ENCODE measurements at places on chromosomes 11 and 22.

DNA sequence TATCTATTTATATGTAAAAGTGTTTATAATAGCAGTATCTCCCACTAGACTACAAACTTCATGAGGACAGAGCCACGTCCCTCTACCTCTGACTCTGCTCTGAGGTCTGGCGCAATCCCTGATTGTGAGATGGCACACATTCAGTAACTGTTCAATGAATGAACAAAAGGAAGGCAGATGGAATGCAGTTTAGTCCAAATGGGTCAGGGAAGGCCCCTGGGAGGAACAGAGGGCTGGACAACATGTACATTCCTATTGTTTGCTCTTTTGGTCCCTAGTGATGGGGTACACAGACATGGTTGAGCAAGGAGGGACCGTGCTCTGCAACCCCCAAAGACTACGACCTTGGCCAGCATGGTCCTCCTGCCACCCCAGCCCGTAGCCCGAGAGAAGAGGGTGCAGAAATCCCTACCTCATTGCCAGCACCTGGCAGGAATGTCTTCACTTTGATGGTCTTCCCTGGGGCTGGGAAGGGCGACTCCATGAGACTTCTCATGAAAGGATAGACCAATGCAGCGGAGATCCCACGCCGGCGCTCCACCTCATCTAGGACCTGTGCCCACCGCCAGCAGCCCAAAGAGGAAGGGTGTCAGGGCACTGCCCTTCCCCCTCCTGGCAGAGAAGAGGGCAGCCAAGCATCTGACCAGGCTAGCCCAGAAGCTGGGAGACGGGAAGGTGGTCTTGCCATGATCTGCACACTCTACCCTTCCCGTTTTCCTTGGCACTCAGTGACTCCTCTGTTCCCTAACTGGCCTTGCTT lies 24.3 kb downstream of the RPL27A start:
- no peak for DNase-seq

- DNase-seq = peak; percentile 79
These were observed 35.6 kb upstream of the TPBGL start for GRCh38 chr11:75204685-75205563.

DNA sequence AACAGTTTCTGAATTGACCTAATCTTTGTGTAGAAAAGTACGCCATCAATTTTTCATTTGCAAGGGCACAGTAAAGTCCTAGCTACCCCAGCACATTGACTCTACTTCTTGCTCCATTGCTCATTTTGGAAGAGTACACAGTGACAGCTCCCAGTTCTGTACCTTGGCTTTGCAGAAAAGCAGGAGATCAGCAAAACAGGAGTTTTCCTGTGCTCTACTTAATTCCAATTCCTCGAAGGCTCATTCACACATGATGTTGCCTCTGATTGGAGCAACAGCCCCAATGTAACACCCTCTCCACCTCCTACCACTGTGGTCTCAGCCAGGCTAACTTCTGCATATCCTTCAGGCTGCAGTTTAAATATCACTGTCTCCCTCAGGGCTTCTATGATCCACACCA lies 118.7 kb downstream of the PAX6 start:
- no peak for DNase-seq

DNA sequence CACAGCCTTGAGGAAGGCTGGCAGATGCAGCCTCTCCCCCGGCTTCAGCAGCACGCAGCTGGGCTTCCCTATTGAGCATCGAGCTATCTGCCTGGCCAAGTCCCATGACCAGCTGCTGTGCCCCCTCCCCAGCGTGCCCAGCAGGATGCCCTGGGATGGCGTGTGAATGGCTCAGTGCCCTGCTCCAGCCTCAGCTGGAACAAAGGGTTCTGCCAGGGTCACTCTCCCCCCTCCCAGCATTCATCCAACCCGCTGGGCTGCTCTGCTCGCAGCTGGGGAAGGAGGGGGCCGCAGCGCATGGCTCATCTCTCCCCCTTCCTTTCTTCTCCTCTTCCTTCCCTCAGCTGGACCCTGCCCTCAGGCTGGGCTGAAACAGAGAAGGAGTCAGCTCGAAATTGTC lies 14.5 kb downstream of the LRP4 start:
- DNase-seq = no peak

DNA sequence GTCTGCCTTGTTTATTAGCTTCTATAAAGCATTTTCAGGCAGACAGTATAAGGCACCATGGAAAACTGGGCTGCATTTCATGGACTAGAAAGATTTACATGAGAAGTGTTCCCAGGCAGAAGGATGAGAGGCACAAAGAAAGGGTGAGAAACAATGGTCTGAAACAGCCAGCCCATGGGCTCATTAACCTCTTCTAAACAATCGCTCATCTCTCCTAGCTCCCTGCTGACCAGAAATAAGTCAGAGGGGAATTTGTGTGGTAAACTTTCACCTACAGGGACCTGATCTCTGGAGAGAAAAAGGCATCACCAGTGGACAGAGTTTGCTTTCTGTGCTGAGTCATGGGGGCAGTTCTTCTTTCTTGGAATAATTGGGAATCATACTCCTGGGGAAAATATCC lies 51.8 kb upstream of the KIRREL3 start:
- no peak for DNase-seq

- no peak for DNase-seq
These were observed 580 bp downstream of the DTX4 start for GRCh38 chr11:59172345-59173079.

- DNase-seq = peak; percentile 91
These were observed 3.5 kb downstream of the PANX1 start for GRCh38 chr11:94132152-94132558.

DNA sequence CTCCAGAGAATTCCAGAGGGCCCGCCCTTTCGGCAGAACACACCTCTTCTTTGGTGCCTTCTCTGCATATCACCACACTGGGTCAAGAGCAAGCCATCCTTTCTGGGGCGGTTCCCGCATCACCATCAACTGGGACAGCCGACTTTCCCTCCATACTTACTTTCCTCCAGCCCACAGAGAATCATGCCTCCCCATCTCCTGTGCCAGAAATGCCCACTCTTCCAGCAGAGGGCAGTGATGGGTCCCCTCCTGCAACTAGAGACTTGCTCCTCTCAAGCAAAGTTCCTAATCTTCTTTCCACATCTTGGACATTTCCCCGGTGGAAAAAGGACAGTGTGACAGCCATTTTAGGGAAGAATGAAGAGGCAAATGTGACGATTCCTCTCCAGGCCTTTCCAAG lies 157.7 kb downstream of the C11orf91 start:
- peak; percentile 55 for DNase-seq

GRCh38 chr22:20178075-20178914 lies 27.4 kb upstream of the CCDC188 start:
- no peak for DNase-seq
